Mesangial cell (primary cell): ENCODE measurements at places on chromosomes 1 and 21. TPM values are rescaled to one million over a fixed set of nuclear protein-coding genes. Genes with fewer than 3 reads are reported as not detected.

Gene TRABD2B
- total RNA-seq, result 0.33 and 2.5 TPM in 2 replicates

Gene SPATA21
- total RNA-seq, result not detected in 2 replicates

Gene NEXN
- total RNA-seq, result 1.3 and 3.1 TPM in 2 replicates

Gene MTARC1
- 4.2 and 5.2 TPM in 2 replicates for total RNA-seq

Gene SCCPDH
- 34.7 and 48.0 TPM in 2 replicates for total RNA-seq

Gene SERPINC1
- 0.25 TPM in 1 of 2 replicates, not detected in the other for total RNA-seq

Gene CPLANE2
- total RNA-seq, result 4.6 and 6.7 TPM in 2 replicates

Gene DMRTA2
- not detected in 2 replicates for total RNA-seq

Gene PPIAL4G
- total RNA-seq, result not detected in 2 replicates

Gene IL6R
- total RNA-seq, result 6.7 and 36.4 TPM in 2 replicates

Gene BACE2
- total RNA-seq, result 19.9 and 24.1 TPM in 2 replicates

Gene LIPI
- not detected in 2 replicates for total RNA-seq

Gene ARMH1
- 1.4 TPM in 1 of 2 replicates, not detected in the other for total RNA-seq

Gene IFNAR2
- 3.9 and 8.1 TPM in 2 replicates for total RNA-seq

Gene TLR5
- under 0.01 and 0.25 TPM in 2 replicates for total RNA-seq

Gene GUCA2B
- not detected in 2 replicates for total RNA-seq

Gene ITLN2
- total RNA-seq, result not detected in 2 replicates

Gene C1orf216
- total RNA-seq, result 9.6 and 10.4 TPM in 2 replicates

Gene MROH9
- total RNA-seq, result not detected in 2 replicates

Gene CATSPERE
- 0.16 and 0.38 TPM in 2 replicates for total RNA-seq

Gene OR10J1
- not detected in 2 replicates for total RNA-seq

Gene GJA9
- total RNA-seq, result not detected in 2 replicates

Gene PGLYRP4
- total RNA-seq, result not detected in 2 replicates

Gene FCN3
- not detected in 2 replicates for total RNA-seq

Gene ANGPTL3
- total RNA-seq, result not detected in 2 replicates

Gene SSR2
- 604 TPM in 2 replicates for total RNA-seq

Gene GSTM5
- 1.8 TPM in 1 of 2 replicates, not detected in the other for total RNA-seq

Gene SETD4
- total RNA-seq, result 10.4 and 12.2 TPM in 2 replicates

Gene GBP6
- total RNA-seq, result not detected in 2 replicates

Gene HEYL
- total RNA-seq, result 0.16 and 0.38 TPM in 2 replicates

Gene PUSL1
- total RNA-seq, result 51.6 and 68.0 TPM in 2 replicates

Gene SYDE2
- total RNA-seq, result 2.4 and 5.2 TPM in 2 replicates

Gene SNAPIN
- total RNA-seq, result 64.7 and 84.4 TPM in 2 replicates

Gene FAM72A
- 1.6 and 7.7 TPM in 2 replicates for total RNA-seq

Gene FCER1G
- 1.3 TPM in 1 of 2 replicates, not detected in the other for total RNA-seq

Gene CORT
- total RNA-seq, result 0.25 and 0.98 TPM in 2 replicates

Gene TIE1
- total RNA-seq, result 0.98 and 1.0 TPM in 2 replicates
